NCI-H2081 treated with DMSO at 0.1 percent for 48 hours (cell line): ENCODE measurements at places on chromosomes 6 and 20.

DNA sequence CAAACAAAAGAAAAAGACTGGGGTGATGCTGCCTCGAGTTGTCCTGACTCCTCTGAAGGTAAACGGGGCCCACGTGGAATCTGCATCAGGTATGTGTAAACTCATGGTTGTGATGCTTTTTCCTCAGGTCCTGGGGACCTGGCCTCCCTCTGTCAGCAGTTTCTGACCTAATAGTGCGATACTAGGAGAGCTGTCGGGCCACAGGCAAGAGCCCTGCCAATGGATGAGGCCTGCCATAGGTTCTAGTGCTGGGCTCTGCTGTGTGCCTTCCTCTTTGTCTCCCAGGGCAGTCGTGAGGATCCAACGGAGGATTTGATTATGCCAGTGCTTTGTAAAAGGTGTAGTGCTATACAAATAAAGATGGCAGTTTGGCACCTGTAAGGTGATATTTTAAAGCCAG, 71.2 kb downstream of the ASXL1 start:
- no peak for DNase-seq

- no peak for DNase-seq
Observed at GRCh38 chr6:98835149-98836024, 1.0 kb downstream of the POU3F2 start.

DNA sequence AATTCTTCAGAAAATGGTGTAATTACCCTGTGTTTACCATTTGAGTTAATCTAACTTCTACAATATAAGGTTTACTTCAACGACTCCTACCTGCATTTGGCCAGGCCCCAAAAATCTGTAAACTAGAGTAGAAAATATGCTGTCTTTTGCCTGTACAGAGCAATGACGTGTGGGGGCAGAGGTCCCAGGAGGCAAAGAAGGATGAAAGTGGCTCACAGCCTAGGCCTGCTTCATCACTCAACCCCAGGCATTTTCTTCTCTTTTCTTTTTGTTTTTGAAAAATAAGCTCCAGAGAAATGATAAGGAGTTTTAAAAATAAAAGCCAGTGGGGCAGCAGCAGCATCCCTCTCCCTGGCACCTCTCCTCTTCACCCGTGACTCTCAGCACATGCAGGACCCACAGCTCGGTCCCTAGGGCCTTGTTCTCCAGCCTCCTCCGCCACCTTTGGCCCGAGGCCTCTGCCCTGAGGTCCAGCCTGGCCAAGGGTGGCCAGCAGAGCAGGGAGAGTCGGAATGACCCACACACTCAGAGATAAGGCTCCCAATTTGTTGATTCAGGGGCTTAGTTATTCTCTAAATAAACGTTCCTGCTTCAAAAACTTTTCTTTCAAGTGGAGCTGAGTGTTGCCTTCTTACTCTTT, 310.3 kb upstream of the RNF24 start:
- no peak for DNase-seq

DNA sequence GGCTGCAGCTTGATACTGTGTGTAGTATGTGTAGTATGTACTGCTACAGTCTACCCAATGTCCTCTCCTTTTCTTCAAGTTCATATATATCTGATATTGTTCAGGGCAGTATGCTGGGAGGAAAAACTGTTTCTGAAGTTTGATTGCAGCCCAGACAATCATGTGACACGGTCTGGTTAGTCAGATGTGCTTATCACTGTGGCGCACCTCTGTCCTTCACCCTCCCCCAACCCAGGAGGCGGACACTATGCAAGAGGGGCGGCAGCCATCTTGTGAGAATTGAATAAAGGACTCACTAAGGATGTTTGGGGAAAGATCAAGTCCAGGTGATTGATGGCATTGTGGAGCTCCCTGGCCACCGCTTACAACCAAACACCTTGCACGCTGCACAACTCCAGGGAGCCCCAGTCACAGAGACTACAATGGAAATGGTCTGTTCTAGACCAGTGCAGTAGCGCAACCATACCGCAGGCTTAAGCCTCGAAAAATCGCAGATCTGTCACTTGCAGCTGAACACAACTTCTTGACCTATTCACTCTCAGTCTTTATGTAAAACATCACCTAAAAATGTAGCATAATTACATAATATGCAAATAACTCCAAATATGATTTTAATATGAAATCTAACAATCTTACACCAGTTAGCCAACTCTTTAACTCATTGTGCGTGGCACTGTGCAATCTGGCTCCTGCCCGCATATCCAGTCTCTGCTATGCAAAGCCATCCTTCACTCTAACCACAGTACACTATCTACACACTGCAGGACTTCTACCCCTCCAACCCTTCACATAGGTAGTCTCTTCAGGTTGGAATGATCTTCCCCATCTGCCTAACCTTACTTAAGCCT, 79.3 kb downstream of the VGLL2 start:
- no peak for DNase-seq

GRCh38 chr6:3965071-3965718, 113.7 kb downstream of the FAM217A start:
- no peak for DNase-seq
